Fibroblast of skin of left quadriceps (primary cell): ENCODE measurements at places on chromosomes 2 and 18.

DNA sequence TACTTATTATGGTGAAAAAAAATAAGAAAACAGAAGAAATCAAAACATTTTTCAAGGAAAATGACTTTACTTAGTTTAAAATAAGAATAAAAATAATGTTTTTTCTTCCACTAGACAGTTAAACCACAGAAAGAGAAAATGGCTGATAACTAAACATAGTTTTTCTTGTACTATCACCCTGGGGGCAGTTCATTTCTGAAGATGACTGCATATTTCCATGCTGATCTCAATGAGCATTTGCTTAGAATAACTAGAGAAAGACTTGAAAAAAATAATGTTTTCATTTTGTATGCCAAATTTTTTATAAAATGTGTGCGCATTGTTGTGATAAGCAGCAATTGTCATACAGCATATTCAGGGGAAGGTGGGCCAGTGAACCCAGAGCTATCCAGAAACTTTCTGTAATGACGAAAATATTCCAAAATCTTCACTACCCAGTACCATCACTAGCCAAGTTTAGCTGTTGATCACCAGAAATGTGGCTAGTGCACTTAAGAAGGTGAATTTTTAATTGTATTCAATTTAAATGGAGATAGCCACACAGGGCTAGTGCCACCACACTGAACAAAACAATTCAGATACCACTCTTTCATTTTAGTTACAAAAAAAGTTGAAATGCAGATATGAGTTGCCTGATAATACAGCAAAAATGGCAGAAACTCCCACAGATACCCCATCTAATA is 513.4 kb upstream of the NETO1 start:
- no peak for DNase-seq

DNA sequence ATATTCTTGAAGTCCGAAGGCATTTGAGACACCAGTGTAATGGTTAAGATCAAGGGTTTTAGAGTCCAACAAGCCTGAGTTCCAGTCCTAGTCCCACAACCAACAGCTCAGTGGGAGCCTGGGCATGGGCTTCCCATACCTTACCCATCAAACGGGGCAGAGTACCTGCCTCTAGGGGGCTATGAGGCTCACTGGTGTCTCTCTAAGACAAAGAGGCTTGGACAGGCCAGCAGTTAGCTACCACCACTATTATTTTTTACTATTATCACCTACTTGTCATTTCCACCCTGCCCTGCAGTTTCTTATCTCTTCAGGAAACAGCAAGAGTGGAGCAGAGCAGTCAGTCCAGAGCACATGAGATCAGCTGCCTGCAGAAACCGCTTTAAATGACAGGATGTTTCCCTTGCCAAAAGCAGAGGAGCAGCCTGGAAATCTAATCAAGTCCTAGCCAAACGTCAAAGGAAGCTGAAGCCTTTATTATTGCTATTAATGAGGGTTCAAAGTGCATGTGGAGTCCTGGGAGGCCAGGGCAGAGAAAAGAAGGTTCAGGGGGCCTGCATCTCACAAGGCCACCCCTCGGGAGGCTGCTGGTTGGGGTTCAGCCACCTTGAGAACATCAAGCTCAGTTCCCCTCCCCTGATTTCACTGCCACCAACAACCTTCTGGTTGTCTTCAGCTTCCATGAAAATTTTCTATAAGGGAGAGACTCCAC is 66.6 kb downstream of the STPG4 start:
- no peak for DNase-seq

- no peak for DNase-seq
Observed at GRCh38 chr2:237449193-237449881, 35.4 kb upstream of the COL6A3 start.

DNA sequence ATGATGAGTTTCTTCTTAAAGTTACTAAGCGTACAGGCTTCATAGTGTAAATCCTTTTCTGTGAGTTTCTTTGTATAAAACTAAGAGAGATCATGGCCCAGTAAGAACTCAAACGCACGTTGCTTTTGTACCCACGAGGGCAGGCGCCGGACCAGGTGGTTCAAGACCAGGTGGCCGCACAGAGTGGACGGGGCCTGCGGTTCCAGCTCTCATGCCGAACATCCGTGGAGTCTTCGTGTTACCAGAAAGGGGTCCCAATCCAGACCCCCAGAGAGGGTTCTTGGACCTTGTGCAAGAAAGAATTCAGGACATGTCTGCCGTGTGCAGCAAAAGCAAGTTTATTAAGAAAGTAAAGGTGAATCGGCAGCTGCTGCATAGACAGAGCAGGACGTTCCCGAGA is 53.0 kb downstream of the KCNG2 start:
- DNase-seq: no peak

DNA sequence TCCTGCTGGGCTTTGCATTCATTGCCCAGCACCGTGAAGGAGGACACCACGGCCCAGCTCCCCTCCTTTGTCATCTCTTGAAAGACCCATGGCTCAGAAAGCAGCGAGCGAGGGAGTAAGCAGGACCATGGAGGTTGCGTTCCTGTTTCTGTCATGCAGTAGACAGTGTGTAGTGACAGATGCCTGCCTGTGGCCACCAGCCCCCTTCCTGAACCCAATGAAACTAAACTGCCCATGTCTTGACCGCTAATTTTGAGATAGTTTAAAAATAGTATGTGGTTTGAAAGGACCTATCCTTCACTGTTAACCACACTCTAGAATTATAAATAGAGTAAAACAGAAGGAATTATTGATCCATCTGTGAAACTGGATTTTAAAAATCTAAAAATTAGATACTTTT is 88.2 kb downstream of the ASAP2 start:
- no peak for DNase-seq

DNA sequence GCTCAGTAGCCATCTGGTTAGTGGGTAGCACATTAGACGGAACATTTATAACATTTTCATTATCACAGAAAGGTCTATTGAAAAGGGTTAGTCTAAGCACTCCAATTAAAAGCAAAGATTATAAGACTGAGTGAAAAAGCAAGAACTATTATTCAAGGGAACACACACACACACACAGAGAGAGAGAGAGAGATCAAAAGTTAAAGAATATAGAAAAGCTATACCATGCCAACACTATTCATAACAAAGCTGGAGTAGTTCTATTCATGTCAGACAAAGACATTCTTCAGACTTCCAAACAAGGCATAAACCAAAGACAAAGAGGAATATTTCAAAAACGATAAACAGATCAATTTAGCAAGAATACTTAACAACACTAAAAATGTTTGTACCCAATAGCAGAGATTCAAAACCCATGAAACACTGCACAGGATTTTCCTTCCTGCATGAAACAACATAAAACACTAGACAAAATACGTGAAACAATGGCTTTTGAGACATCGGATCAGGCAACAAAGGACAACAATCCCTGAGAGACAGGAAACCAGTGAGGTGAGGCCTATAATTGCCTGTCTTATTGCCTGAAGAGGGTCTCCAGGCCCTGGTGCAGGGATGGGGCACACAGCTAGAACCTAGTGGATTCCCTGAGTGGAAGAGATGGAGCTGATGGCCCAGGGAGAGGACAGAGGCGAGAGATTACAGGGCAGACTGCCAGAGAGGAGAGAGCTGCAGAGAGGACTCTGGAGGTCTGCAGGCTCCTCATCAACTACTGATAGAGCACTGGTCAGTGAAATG is 83.6 kb upstream of the NPAS2 start:
- DNase-seq: no peak

GRCh38 chr2:222334914-222335313 is 36.1 kb upstream of the PAX3 start:
- DNase-seq: no peak

DNA sequence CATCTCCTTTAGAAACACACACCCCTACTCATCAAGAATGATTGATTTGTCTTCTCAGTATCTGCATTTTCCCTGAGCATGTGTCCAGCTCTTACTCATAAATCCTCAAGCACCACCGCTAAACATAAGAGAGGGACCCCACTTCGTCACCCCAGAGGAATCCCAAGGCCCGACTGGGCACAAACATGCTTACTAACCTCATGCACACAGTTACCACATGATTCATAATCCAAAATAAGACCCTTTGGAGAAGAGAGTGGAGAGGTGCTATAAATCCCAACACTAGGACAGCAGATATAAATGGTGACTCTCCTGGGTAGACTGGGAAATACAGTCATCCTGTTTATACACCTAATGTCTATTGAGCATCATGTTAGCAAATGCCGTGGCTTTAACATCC is 843.2 kb upstream of the ID2 start:
- no peak for DNase-seq

DNA sequence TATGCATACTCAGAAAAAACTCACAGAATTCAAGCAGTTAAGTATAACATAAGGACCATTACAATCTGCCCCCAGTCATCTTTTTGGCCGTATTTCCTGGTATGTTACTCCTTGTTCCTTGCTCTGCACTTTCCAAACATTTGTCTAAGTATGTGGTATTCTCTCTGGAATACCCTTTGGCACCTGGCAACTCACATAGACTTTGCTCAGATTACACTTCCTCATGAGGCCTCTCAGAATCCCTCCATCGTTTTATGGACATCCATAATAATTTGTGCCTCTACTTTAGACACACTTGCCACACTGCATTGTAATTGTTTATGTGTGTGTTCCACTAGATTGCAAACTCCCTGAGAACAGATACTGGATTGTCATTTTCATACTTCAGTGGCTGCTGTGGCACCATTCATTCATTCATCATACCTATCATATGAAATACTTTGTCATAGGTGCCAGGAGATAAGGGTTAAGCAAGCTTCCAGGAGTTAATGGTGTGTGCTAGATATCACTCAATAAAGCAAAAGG is 84.0 kb downstream of the HIBCH start:
- DNase-seq: no peak

- DNase-seq: no peak
Observed at GRCh38 chr2:120368086-120368485, 22.1 kb downstream of the INHBB start.

GRCh38 chr2:1045109-1045508 is 94.5 kb downstream of the SNTG2 start:
- DNase-seq: no peak

DNA sequence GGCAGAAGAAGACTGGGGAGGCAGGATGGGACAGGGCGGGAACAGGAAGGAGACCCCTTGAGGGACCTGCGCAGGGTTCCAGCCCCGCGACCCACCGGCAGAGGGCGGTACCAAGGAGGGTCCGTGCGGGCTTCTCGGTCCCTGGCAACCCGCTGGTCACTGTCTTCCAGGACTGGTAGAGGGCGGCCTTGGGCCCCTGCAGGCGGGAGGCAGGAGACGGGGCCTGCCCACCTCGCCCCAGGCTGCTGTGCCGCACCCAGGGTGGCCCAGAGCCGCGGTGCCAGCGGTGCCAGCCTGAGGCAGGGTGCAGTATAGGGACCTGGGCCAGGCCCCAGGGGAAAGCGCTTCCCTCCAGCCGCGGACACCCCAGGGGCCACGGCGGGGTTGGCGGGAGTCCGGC is 34.5 kb downstream of the NEURL3 start:
- DNase-seq: no peak

GRCh38 chr2:238187618-238188548 is 15.6 kb downstream of the ILKAP start:
- no peak for DNase-seq

DNA sequence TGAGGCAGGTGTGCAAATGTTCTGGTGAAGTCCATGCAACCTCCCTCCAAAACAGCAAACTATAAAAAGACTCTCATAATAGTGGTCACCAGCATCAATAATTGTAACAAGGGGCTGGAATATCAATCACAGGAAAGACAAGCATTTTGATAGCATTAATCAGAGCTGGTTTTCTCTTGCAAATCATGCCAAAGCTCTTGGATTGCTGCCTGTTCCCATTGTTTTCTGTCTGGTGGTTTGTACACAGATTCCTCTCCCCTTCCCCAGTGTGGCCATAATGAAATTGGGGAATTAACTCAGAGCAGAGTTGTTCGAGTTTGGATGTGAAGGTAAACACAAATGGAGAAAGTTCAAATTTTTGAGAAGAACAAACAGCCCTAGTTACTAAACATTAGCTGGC is 134.2 kb downstream of the CDCA7 start:
- DNase-seq: no peak

DNA sequence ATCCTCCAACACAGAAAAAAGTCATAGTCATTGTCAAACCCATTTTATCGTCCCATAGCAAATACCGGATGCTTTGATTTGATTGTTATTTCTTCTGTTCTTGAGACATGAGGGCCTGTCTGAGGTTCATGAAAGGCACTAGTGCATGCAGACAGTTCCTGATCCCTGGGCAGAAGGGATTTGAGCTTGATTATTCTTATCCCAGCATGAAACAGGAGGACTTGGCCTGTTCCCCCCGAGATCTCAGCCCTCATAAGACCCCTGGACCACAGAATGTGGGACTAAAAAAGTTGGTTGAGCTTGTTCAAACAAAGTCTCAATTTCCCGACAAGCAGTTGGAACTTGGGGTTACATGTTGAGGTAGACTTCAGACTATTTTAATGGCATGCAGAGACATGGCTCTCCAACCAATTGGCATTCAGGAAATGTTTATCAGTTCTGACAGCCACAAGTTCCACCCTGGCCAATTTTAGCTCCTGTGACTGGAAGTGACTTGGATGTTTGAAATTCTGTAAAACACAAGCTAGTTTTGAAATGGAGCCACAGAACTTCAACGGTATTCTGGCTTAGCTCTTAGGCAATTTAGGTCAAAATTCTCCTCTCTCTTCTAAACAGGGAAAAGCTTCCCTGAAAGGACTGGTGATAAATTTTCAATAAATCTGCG is 366.9 kb upstream of the SLC14A2 start:
- peak; percentile 83 for DNase-seq

- DNase-seq: peak; percentile 32
Observed at GRCh38 chr2:98465456-98466226, 21.0 kb downstream of the INPP4A start.

DNA sequence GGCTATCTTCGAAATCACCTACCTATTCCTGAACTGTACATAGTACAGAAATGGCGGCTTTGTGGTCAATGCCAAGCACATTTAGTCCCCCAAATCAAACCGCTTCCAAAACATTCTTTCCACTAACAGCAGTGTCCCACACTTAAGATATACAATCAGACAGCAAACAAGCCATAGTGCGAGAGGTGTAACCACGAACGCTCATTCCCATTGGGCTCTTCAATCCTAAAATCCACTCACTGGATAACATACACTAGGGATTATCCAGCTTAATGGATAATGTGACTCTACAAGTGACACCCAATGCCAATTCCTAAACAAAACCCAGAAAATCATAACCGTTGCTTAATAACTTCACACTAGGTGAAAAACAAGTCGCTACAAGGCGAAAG is 2.0 kb downstream of the XPO1 start:
- no peak for DNase-seq

- DNase-seq: no peak
Observed at GRCh38 chr18:45280481-45281276, 334.6 kb upstream of the SLC14A2 start.

GRCh38 chr18:3709205-3709604 is 259.2 kb downstream of the TGIF1 start:
- DNase-seq: no peak

DNA sequence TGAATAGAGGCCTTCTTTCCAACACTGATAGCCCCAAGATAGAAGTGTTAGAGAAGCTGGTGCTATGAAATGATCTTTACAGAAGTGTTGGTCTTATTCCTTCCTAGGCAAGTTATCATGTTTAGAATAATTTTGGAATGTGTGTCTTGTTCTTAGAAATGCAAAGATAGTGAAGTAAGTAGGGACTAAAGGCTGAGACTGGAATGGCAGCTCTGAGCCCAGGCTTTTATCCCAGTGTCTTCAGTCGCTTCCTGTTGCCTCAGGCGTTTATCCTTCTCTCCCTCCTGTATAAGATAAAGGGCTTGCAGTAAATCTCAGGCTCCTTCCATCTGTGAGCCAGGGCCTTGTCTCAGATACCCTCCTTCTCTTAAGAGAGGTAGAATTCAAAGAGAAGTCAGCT is 218.1 kb downstream of the TPGS2 start:
- DNase-seq: no peak

GRCh38 chr18:61743775-61744531 is 148.9 kb downstream of the RNF152 start:
- DNase-seq: no peak

GRCh38 chr2:46327627-46328026 is 30.4 kb downstream of the EPAS1 start:
- DNase-seq: no peak
